ENCODE measurements at places on chromosomes 2 and 18.

- no peak for DNase-seq
Measured at GRCh38 chr18:33812186-33812585, 234.2 kb downstream of the ASXL3 start.

- DNase-seq: no peak
Measured at GRCh38 chr18:36649205-36649604, 179.6 kb downstream of the TPGS2 start.

GRCh38 chr2:20515290-20516220, 68.7 kb downstream of the RHOB start:
- no peak for DNase-seq

DNA sequence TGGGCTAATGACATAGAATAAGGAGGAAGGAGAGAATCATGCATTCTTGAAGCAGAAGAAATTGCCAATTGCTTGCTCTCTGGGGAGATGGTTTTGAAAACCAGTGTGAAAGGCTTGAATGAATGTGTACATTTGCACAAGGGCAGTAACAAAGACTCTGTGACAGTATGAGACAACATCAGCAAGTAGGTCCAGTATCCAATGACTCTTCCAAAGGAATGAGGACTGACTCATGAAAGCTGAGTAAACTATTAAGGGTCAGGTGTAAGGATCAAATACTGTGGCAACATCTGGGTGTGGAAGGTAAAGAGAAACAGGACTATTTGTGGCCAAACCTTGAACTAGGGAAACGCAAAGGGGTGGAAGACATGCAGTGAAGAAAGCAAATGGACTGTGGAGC, 886.0 kb upstream of the CHAC2 start:
- no peak for DNase-seq

- DNase-seq: no peak
Measured at GRCh38 chr2:7539760-7540159, 622.5 kb downstream of the RNF144A start.

GRCh38 chr2:10355471-10356438, 53.1 kb downstream of the HPCAL1 start:
- no peak for DNase-seq

DNA sequence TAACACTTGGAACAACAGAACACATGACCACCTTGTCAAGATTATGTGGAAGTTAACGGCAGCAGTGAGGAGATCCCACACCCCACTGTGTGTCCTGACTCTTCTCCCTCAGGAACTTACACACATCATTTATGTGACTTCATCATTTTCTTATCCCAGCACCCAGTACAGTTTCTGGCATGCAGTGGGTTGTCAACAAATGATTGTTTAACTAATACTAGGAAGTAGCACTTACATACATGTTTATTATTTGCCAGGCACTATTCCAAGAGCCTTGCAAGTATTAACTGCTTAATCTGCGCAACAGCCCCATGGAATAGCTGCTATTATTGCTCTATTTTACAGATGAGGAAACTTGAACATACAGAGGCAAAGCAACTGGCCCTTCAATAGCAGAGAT, 391.5 kb downstream of the TXNL1 start:
- DNase-seq: no peak

GRCh38 chr2:15845294-15845693, 95.1 kb upstream of the MYCN start:
- no peak for DNase-seq

- DNase-seq: no peak
Measured at GRCh38 chr18:53380063-53380639, 844.3 kb downstream of the MBD2 start.

- peak; percentile 81 for DNase-seq
Measured at GRCh38 chr2:25362049-25362433, 20.3 kb upstream of the DNMT3A start.

GRCh38 chr2:232781765-232782164, 5.4 kb upstream of the KCNJ13 start:
- peak; percentile 23 for DNase-seq

DNA sequence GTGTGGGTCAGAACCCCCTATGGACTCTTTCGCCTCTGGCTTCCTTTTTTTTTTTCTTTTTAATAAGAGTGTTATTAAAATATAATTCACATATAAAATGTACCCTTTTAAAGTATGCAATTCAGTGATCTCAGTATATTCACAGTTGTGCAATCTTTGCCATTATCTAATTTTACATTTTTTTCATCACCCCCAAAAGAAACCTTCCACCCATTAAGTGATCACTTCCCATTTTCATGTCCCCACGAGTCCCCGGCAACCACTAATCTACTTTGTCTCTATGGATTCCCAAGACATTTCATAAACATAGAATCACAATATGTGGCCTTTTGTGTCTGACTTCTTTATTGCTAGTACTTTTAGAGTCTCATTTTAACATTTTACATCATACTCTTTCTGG, 38.7 kb upstream of the ANXA4 start:
- DNase-seq: no peak

DNA sequence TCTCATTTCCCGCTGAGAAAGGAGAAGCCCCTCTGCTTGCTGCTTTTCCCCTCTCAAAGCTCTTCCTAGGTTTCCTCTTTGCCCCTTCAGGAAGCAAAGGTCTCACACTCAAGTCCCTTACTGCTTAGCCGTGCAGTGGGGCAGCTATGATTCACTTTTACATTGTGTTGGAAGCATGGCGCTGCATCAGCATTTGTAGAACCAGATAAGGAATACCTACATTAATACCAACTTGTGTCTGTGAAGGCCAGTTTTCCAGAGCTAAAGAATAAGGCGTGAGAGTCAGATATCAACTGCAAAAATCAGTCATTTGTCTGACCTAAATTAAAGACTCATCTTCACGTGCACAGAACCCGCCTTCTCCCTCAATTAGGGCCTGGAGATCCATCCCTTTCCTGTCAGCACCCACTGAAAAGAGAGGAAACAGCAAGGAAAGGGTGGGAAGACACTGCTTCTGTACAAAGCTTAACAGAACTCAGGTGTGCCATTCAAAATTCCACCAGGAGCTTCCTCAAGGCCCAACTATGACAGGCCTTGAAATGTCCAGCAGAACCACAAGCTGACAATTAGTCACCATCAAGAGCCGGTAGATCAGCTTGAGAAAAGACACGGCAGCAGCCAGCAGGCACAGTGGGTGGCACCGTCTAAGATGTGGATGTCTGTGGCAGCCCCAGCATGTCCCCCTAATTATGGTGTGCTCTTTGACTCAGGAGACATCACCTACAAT, 16.1 kb upstream of the XDH start:
- no peak for DNase-seq

- DNase-seq: no peak
Measured at GRCh38 chr2:205586626-205587025, 95.7 kb upstream of the NRP2 start.

DNA sequence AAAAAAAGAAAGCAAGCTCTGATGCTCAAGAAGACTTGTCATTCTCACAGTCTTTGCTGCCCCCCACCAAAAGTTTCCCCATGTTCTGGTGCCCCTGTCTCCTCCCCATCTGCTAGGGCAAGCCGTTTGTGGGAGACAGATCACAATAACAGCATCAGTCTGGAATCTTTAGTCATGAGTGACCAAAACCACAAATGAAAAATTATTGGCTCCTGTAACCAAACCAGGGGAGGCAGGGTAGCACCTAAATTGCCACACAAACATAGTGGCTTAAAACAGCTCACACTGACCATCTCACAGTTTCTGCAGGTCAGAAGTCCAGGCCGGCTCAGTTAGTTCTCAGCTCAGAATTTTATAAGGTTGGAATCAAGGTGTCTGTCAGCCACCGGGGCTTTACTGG, 9.1 kb upstream of the B3GNT7 start:
- no peak for DNase-seq

DNA sequence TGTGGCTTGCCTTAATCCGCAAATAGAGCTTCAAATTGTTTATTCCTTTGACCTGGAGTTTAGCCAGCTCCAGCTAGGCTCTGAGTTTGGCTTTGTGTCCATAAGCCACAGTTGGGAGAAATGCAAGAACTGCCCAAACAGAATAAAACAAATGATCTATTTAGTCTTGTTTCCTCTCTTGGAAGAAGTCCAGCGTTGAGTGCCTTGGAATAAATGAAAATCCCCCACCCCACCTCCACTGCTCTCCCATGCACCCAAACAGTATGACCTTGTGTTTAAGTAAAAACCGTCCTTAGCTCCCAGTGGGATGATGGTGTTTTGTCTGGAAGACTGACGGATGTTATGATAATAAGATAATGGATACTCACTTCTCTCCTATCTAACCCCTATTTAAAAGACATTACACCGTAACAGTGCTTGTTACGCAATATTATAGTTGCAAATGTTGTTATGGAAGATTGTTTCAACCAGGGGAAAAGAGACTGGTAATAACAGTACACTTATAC, 3.2 kb upstream of the SERPINE2 start:
- DNase-seq: no peak

DNA sequence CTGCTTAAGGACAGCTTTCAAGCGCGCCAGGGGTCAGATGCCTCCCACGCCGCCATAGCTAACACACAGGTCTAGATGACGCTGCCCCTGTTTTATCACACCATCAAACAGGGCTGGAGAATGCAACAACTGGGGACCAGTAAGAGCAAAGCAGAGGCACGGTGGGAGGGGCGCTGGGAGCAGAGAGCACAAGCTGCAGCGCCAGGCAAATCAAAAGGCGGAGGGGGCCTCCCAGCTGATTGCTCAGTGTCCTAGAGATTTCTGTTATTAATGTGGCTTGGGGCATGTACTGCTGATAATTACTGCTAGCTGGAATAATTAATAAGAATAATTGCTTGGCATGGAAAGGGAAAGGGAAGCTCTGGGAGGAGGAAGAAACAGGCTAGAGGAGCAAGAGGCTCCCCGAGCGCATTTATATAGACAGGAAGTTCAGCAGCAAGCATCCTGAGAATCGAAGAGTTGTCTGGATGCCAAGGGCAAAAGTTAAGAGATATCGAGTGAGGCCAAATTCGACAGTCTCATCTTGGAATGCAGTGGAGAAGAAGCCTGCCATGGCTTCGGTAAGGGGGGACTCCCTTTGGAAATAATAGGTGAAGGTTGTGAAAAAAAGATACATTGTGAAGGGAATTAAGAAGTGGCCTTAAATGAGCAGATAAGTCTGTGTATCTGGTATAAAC, 104.5 kb upstream of the ZNF521 start:
- DNase-seq: no peak

GRCh38 chr2:100877555-100877954, 57.6 kb downstream of the NPAS2 start:
- no peak for DNase-seq

DNA sequence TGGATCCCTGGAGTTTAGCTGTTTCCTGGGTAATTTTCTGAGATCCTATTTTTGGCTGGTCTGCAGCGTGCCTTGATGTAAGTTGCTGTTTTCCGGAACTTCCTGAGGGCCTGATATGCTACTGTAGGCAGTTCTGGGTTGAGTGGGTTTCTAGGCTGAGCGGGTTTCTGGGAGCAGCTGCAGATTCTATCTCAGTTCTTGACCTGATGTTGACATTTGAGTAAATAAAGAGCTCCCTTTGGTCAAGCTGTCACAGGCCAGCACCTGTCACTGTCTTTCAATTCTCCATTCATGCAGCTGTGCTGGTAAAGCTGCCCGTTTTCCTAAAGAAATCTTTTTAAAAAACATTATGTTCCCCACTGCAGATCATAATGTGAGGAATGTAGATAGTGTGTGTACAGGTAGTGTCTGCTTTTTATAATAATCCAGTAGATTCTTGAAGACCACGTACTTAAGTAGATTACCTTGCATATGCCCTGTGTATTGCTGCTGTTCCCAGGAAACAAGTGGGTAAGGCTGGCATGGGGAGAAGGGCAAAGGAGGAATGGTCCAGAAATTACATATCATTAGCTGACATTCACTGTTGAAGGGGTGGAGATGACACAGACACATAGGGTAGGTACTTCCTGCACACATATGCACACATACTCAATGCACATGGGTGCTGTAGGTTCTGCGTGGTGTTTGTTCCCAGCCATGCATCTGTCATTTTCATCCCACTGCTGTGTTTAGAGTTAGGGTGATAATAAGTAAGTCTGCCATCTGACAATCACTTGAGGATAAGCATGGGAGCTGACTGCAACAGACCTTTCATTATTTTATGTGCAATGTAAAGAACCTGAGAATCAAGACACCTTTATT, 25.9 kb downstream of the CD28 start:
- DNase-seq: no peak
